ENCODE measurements at places on chromosomes 16 and 17.

DNA sequence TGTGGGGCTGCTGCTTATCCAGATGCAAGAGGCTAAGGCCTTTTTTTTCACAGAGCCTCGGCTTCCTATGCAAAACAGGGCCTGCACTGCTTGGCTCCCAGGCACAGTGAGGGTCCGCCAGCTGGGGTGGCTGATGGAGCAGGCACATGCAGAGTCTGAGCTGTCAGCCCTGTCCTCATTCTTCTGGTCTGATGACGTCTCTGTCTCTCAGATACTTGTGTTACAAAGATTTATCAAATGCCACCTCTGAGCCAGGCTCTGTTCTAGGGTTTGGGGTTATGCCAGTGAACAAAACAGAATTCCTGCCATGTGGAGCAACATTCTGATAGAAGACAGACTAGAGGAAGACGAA lies 4.8 kb downstream of the RNF40 start:
- no peak for DNase-seq

DNA sequence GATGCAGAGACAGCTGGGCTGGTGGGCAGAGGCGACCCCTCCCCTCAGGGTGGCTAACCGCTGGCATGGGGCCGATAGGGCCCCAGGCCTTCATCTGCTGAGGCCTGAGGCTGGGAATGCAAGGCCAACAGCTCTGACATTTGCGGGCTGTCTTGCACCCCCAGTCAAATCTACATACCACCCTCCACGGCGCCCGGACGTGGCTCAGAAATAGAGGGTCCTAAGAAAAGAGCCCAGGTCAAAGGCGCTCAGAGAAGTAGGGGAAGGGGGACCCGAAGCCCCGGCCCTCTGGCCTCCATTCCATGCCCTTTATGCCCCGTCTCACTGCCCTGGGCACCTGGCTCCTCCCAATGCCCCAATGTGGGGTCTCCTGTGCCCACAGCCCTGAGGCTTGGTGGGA lies 142.3 kb downstream of the C16orf78 start:
- DNase-seq = no peak

- no peak for DNase-seq
These were observed 29.2 kb downstream of the TRPV3 start for GRCh38 chr17:3528403-3528851.

GRCh38 chr16:68529608-68529930 lies 9.5 kb upstream of the ZFP90 start:
- no peak for DNase-seq

All from right renal pelvis (tissue), 4 donors.